ENCODE measurements at places on chromosomes 12 and 14.

- no peak for DNase-seq
Measured at GRCh38 chr12:80958162-80958561, 20.4 kb upstream of the LIN7A start.

DNA sequence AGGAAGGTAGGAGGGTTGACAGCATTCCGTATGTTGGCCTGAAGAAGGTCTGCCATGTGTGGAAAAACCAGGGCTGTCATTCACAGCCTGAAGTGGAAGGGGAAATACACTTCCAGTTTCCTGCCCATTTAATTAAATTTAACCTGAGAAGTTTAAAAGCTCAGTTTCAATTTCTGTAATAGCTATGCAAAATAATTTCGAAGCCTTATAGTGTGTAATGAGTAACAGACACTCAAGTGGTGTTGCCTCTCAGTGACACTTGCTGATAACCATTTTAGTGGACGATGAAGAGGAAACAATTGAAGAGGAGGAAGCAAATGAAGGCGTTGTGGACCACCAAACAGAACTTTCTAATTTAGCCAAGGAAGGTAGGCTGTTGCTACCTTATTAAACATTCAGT, 44.8 kb downstream of the EP400 start:
- DNase-seq: no peak

GRCh38 chr12:92288561-92288960, 142.9 kb upstream of the BTG1 start:
- no peak for DNase-seq

DNA sequence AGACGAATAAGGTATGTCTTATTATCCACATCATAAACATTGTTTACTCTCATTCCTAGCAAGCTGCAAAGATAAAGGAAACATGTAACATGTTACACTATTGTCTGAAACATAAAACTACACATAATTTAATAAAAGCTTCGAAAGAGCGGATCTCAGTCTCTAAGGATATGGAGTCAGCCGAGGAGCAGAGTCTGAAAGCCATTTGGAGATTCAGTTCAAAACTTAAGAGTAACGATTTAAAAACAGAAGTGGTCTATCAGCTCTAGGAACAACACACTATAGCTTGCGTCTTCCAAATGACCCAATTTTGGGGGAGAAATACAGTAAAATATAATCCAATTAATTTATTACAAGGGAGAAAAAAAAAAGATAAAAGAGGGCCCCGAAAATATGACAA, 775 bp downstream of the NEMF start:
- DNase-seq: no peak

DNA sequence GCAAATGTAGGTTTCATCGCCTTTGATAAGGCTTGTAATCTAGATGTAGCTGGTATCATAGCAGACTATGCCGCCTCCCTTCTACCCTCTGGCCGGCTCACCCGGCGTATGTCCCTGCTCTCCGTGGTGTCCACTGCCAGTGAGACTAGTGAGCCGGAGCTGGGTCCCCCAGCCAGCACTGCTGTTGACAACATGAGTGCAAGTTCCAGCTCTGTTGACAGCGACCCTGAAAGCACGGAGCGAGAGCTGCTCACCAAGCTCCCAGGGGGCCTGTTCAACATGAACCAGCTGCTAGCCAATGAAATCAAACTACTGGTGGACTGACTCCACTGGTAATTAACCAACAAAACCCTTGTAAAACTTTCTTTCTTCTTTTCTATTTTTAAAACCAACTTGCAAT, 49.0 kb upstream of the A2ML1 start:
- no peak for DNase-seq

DNA sequence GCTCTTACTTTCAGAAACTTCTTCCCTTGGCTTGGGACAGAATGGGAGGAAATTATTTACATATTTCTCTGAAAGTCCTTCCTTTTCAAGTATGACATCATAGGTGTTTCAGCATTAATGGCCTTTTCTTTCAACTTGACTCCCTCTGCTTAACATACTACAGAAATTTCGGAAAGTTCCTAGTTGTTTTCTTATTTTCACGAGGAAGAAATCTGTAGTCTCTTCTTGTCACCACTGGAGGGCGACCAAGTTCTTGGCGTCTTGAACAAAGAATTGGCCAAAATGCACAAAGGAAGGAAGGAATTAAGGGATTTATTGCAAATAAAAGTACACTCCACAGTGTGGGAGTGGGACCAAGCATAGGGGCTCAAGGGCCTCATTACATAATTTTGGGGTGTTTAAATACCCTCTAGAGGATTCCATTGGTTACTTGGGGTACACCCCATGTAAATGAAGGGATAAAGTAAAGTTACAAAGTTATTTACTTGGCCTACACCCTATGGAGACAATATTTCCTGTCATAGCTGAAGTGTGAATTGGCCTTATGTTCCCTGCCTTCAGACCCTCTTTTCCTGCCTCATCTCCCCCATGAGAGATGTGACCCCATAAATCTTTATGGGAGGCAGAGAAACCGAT, 70.4 kb downstream of the RPL10L start:
- DNase-seq: no peak

GRCh38 chr14:72704502-72704901, 189.4 kb downstream of the DPF3 start:
- DNase-seq: no peak

DNA sequence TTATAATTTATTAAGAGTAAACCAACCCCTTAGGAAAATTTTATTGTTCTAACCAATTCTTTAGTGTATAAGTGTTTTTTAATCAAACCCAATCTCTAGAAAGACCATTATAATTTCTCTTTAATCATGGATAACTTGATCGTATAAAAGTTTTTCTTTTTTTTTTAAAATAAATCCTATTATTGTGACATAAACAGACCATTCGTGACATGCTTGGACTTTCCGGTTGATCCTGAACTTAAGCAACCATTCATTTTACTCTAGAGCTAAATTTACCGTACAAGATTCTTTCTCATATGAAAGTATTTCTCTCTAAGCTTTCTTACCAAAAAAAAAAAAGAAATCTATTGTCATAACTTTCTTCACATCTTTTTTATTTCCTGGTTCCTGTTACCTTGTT, 32.6 kb upstream of the SLC38A4 start:
- no peak for DNase-seq

- no peak for DNase-seq
Measured at GRCh38 chr12:94186278-94187241, 38.2 kb downstream of the PLXNC1 start.

DNA sequence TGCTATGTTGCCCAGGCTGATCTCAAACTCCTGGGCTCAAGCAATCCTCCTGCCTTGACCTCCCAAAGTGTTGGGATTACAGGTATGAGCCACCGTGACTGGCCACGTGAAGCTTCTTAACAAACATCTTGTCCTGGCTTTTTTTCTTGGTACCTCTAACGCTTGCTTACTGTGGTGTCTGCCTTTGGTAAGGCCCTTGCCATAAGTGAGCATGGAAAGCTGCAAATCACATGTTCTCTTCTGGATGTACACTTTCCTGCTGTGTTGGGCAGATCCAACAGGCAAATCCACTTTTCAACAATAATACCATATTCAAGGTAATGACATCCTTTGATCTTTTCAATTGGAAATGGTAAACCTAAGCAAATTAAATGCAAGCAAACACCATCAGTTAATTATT, 54.6 kb downstream of the ARF6 start:
- no peak for DNase-seq

DNA sequence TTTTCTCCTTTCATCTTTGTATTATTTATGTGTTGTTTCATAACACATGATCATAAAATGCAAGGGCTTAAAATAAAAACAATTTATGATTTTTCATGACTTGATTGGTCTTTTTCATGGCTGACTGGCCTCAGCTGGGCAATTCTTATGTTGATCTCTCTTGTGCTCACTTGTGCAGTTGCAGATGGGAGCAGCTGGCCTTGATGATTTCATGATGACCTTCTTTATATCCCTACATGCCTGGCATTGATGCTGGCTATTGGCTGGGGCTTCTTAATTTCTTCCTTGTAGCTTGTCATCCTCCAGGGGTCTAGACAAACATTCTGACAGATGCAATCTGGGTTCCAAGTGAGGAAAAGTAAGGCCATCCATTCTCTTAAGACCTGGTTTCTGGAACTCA, 1832.8 kb upstream of the FLRT2 start:
- no peak for DNase-seq

DNA sequence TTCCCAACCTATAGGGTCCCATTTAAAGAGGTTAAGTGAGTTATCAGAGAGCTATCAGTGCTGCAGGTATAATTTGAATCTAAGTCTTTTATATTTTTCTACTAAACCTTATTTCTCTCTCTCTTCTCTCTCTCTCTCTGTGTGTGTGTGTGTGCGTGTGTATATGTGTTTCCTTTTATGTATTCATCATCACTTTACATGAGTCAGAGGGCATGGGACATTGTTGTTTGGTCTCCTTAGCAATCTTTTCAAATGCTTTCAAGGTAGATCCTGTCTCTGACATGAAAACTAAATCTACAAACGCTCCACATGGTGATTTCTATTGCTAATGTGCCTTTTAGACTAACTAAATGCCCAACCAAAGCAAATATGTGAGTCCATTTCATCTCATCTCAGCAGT, 459.7 kb downstream of the BTG1 start:
- DNase-seq: no peak

- DNase-seq: no peak
Measured at GRCh38 chr12:104652910-104653309, 196.2 kb downstream of the CHST11 start.

DNA sequence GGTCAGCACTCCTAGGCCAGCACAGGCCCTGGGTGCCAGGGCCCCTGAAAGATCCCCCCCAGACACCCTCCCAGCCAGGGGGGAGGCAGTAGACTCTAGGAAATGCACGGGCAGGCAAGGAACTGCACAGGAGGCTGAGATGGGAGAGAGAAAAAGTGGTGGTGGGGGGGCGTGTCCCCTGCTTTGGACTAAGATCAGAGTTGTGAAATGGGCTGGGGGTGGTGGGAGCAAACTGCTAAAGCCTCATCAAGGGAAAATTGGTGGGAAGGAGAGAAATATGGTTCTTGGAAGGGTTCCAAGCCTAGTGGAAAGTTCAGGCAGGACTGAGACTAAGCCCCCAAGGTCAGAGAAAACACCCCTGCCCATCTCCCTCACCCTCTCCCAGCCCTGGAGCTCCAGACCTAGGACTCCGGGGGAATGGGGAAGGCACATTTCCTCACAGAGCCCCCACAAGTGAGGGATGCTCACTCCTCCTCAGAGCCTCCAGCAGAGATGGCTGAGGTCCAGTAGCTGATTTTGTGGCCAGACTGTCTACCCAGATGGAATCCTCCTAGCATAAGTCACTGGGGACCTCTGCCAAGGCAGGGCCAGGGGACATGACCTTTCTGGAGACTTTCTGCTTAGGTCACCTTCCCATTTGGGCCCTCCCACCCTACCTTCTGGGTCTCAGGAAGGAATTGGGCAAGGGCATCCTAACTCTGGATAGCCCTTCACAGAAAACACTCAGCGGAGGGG, 29.8 kb downstream of the FIGNL2 start:
- no peak for DNase-seq

DNA sequence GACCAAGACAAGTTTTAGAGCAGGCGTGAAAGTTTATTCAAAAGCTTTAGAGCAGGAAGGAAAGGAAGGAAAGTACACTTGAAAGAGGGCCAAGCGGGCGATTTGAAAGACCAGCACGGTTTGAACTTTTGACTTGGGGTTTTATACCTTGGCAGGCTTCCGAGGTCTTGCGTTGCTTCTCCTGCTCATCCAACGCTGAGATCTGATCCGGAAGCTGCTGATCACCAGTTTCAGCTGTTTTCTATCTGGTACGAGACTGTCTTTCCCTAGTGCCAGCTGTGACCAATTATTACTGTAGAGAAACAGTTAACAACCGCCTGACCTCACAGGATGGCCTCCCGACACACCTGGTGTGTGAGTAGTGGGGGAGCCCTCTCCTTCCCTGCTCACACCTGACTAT, 20.6 kb upstream of the SNRPF start:
- DNase-seq: no peak

- DNase-seq: no peak
Measured at GRCh38 chr14:84874436-84874835, 655.5 kb upstream of the FLRT2 start.

- DNase-seq: no peak
Measured at GRCh38 chr12:106791531-106791930, 17.0 kb downstream of the RIC8B start.

GRCh38 chr12:41277100-41277945, 89.2 kb downstream of the PDZRN4 start:
- DNase-seq: no peak

DNA sequence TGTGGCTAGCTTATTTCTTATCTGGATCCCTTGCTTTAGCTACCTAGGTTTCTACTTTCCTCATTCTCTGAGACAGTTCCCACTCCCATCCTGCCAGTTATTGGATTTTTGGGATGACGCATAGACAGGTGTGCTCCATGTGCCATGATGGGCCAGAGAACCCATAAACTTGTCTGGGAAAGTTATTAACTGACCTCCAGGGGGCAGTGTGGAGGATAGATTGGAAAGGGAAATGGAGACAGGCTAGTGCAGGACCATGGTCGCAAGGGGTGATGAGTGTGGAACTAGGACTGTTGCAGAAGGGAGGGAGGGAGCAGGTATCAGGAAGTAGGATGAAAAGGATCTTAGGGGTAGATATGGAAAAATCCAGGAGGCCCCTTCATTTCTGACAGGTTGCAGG, 80.3 kb downstream of the ESRRB start:
- no peak for DNase-seq

- no peak for DNase-seq
Measured at GRCh38 chr14:98069712-98070171, 1202.3 kb downstream of the BCL11B start.

- no peak for DNase-seq
Measured at GRCh38 chr12:96623155-96623554, 133.8 kb downstream of the CFAP54 start.

DNA sequence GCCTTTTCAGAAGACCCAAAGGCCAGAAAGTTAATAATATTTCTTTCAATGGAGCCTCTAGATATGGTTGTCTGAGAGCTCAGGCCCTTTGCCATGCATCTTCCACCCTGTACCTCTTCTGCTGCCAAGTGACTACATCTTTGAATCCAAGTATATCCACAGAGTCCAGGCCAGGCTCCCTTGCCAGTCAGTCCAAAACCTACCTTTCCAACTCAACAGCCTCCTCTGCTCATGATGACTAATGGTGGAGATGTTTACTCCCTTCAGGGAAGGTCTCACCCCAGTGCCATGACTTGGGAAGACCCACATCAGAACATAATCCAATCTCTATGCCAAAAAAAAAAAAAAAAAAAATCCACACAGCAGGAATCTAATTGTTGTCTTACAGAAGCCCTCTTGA, 20.4 kb downstream of the TTC9 start:
- DNase-seq: no peak

- no peak for DNase-seq
Measured at GRCh38 chr12:5586201-5586600, 154.3 kb downstream of the NTF3 start.
